T-cell (primary cell): ENCODE measurements at places on chromosomes 1 and 21. TPM values are rescaled to one million over a fixed set of nuclear protein-coding genes. Genes with fewer than 3 reads are reported as not detected.

DNA sequence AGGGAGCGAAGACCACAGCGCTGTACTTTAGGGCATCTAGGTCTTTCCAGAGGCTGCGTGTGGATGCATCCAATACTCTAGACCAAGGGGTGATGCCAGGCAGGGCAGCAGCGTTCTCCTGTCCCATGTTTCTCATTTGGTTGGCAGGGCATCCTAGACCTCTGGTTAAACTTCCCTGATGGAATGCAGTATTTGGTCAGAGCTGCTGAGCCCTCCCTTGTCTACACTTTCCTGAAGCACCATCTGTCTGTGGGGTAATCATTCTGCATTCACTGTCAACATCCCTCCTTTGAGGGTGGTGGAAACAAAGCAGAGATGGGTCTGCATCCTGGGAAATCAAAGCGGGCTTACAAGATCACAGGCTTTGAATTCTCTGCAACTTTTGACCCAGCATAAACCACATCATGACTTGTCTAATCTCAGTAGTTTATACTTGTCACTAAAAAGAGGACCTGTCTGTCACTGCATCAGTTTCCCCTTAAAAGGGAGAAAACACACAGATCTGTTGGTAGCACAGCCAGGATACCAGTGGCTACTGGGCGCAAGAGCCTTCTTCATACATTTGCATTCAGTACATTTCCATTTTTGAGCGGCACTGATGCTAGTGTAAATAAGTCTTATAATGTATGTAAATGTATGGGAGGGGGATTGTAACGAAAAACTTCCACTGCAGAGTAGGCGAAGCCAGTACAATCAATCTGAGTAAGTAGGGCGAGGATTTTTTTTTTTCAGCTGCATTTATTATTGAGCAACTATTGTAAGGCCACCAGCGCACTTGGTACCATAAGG lies 106.3 kb downstream of the GALNT2 start:
- H3K36me3 ChIP-seq = no peaks in the 10 kb centered on the region
- H3K27me3 ChIP-seq = no peaks in the 10 kb centered on the region
- peaks cover 3% of the 10 kb centered on the region for H3K4me1 ChIP-seq
- no peak overlapping the region for H3K27ac ChIP-seq

DNA sequence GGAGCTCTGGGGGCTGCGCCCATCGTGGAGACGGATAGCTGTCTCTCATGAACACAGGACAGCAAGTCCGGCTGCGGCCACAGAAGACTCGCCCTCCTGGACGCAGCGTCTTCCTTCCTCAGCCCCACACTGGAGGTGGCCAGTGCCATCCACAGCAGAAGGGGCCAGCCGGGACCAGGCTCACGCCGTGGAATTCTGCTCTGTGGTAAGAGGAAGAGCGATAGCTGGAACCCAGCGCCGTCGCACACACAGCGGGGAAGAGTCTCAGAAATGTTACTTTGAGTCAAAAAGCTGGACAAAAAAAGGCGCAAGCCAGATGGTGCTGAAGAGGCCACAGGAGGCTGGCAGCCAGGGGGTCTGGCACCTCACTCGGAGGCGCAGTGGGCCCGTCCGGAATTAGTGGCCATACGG lies 113.9 kb upstream of the COL6A1 start:
- no peak overlapping the region for H3K27ac ChIP-seq
- H3K4me3 ChIP-seq = no peak overlapping the region
- H3K36me3 ChIP-seq = no peaks in the 10 kb centered on the region
- peaks cover 47% of the 10 kb centered on the region for H3K27me3 ChIP-seq
- H3K4me1 ChIP-seq = no peaks in the 10 kb centered on the region

- DNase-seq = no peak
- no peaks in the 10 kb centered on the region for H3K27me3 ChIP-seq
- H3K4me3 ChIP-seq = no peak overlapping the region
These were observed 43.9 kb downstream of the PIGK start for GRCh38 chr1:77175230-77175844.

DNA sequence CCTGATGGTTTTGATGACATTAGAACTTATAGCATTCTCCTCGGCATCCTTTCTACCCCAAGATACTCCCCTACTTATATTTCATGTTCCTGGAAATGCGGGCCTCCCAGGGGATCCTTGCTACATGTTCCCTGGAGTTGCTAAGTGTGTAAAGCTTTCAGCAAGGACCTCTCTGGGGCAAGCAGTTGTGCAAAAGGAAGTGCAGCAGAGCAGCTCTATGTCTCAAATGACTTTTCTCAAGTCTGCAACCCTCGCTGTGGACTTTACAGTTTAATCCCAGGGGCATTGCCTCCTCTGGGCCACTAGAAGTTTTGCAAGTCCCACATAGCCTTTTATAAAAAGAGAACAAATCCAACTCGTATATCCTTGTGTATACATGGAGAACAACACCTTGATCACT lies 20.8 kb upstream of the MNDA start:
- H3K36me3 ChIP-seq = no peaks in the 10 kb centered on the region
- no peak overlapping the region for H3K27ac ChIP-seq
- no peak for DNase-seq
- no peaks in the 10 kb centered on the region for H3K27me3 ChIP-seq
- H3K4me1 ChIP-seq = no peaks in the 10 kb centered on the region

GRCh38 chr1:218284377-218284916 lies 646 bp upstream of the RRP15 start:
- peak overlapping the region; percentile 30 for H3K27ac ChIP-seq
- H3K4me1 ChIP-seq = peaks cover 16% of the 10 kb centered on the region
- H3K27me3 ChIP-seq = peaks cover 13% of the 10 kb centered on the region
- DNase-seq = no peak

DNA sequence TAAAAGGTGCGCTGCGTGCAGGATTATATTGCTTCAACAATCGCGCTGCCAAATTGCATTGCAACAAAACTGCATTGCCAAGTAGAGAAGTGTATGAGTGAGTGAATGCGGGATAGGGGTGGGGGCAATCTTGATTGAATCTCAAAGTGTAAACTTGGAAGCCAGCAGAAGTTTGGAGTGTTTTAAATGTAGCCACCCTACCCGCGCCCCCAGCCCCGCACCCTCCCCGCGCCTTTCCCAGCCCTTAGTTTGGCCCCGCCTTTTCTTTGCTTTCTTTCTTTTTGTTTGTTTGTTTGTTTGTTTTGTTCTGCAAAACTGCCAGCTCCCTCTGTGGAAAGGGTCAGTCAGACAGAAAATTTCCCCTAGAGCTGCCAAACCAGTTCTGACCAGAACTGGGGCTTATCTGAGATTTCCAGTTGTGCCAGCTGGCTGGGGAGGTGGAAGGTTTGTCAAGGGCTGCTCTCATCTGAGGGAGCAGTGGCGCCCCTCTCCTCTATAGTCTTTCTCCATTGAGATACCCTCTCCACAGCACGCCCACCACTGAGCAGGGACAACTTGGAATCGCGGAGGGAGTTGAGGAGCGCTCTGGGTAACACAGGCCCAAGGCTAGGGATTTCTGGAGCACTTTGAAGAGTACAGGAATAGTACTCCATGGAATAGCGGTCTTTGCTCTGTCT lies 666 bp upstream of the BEND5 start:
- H3K27ac ChIP-seq = no peak overlapping the region
- no peaks in the 10 kb centered on the region for H3K27me3 ChIP-seq
- peaks cover 11% of the 10 kb centered on the region for H3K4me1 ChIP-seq
- peak overlapping the region; percentile 78 for H3K4me3 ChIP-seq
- no peak for DNase-seq

GRCh38 chr1:95223110-95223509 lies 10.9 kb upstream of the RWDD3 start:
- DNase-seq = no peak
- no peaks in the 10 kb centered on the region for H3K36me3 ChIP-seq
- H3K4me3 ChIP-seq = no peak overlapping the region
- H3K27me3 ChIP-seq = no peaks in the 10 kb centered on the region
- no peaks in the 10 kb centered on the region for H3K4me1 ChIP-seq

GRCh38 chr1:200079232-200079940 lies 51.9 kb downstream of the NR5A2 start:
- H3K36me3 ChIP-seq = no peaks in the 10 kb centered on the region
- H3K4me1 ChIP-seq = no peaks in the 10 kb centered on the region
- no peak overlapping the region for H3K27ac ChIP-seq
- no peak overlapping the region for H3K4me3 ChIP-seq
- no peaks in the 10 kb centered on the region for H3K27me3 ChIP-seq

DNA sequence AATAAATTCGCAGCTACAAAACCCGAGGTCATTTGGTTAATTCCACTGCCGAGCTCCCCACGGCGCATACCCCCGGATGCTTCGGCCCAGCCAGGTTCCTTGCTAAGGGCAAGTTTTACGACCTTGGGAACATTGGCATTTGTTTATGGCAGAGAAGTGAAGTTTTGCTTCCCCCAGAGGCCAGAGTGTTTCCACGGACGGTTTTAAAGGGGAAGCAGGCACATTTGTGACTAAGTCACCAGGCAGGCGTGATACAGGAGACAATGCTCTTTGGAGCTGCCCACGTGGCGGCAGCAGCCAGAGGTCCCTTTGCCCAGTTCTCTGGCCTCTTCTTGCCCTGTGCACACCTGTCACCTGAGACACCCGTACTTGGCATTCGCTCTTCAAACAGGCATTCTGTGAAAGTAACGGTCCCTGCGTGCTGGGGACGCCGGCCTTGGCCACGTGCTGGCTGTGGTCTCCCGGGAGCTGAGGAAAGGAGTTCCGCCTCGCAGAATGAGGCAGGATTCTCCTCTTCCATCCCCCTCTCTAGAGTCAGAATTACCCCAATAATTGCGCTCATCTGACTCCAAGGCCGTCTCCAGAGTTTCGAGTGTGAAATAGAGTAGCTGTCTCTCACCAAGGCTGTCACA lies 138.3 kb downstream of the PRDM16 start:
- peaks cover 8% of the 10 kb centered on the region for H3K27me3 ChIP-seq
- H3K4me1 ChIP-seq = no peaks in the 10 kb centered on the region
- H3K4me3 ChIP-seq = no peak overlapping the region
- DNase-seq = no peak
- no peaks in the 10 kb centered on the region for H3K36me3 ChIP-seq
- no peak overlapping the region for H3K27ac ChIP-seq

GRCh38 chr1:116036255-116036654 lies 59.9 kb downstream of the SLC22A15 start:
- H3K36me3 ChIP-seq = no peaks in the 10 kb centered on the region
- no peak overlapping the region for H3K4me3 ChIP-seq
- H3K4me1 ChIP-seq = no peaks in the 10 kb centered on the region
- no peaks in the 10 kb centered on the region for H3K27me3 ChIP-seq

GRCh38 chr1:63674238-63674864 lies 81.1 kb downstream of the PGM1 start:
- no peak for DNase-seq
- no peak overlapping the region for H3K27ac ChIP-seq
- no peaks in the 10 kb centered on the region for H3K27me3 ChIP-seq
- no peak overlapping the region for H3K4me3 ChIP-seq
- H3K4me1 ChIP-seq = no peaks in the 10 kb centered on the region

- H3K27ac ChIP-seq = no peak overlapping the region
- no peak for DNase-seq
- H3K27me3 ChIP-seq = peaks cover 5% of the 10 kb centered on the region
- no peak overlapping the region for H3K4me3 ChIP-seq
- no peaks in the 10 kb centered on the region for H3K36me3 ChIP-seq
These were observed 27.8 kb downstream of the AVPR1B start for GRCh38 chr1:206089341-206089740.

GRCh38 chr1:97814121-97814520 lies 106.7 kb downstream of the DPYD start:
- DNase-seq = no peak
- no peak overlapping the region for H3K4me3 ChIP-seq
- no peaks in the 10 kb centered on the region for H3K36me3 ChIP-seq

GRCh38 chr1:160284220-160284781 lies 632 bp downstream of the PEX19 start:
- H3K27ac ChIP-seq = peak overlapping the region; percentile 45
- H3K4me3 ChIP-seq = peak overlapping the region; percentile 69
- H3K36me3 ChIP-seq = peaks cover 7% of the 10 kb centered on the region
- DNase-seq = no peak

GRCh38 chr1:234875953-234876855 lies 252.4 kb downstream of the TOMM20 start:
- H3K36me3 ChIP-seq = no peaks in the 10 kb centered on the region
- no peak overlapping the region for H3K27ac ChIP-seq
- no peak for DNase-seq
- no peaks in the 10 kb centered on the region for H3K4me1 ChIP-seq

GRCh38 chr1:78005448-78005722 lies 646 bp downstream of the DNAJB4 start:
- peaks cover 4% of the 10 kb centered on the region for H3K4me1 ChIP-seq
- peak overlapping the region; percentile 60 for H3K4me3 ChIP-seq
- H3K27me3 ChIP-seq = no peaks in the 10 kb centered on the region
- no peaks in the 10 kb centered on the region for H3K36me3 ChIP-seq
- no peak for DNase-seq

DNA sequence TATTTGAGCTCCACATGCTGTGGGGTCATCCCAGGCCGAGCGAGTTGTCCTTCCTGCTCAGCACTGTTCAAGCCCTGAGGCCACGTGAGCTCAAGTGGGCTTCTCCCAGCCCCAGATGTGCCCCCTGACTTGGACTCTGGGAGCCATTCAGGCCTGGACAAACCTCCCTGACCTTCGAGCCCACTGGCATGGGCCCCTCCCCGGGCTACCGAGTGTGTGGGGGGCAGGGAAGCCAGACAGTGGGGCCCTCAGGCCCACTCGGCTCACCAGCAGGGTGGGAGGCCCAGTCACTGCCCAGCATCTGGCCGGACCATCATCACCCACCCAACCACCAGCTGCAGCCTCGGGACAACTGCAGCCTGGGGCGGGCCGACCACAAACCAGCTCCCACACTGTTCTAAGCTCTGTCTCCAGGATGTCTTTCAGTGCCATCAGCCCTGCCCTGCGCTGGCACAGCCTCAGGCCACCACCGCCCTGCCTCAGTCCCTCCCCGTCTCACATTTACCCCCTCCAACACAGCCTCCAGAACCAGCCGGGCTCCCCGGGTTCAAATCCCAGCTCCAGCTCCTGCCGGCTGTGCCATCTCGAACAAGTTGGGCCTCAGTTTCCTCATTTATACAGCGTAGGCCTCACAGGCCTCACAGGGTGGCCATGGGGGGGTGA lies 20.9 kb upstream of the PLEKHG5 start:
- H3K4me1 ChIP-seq = no peaks in the 10 kb centered on the region
- H3K4me3 ChIP-seq = no peak overlapping the region

DNA sequence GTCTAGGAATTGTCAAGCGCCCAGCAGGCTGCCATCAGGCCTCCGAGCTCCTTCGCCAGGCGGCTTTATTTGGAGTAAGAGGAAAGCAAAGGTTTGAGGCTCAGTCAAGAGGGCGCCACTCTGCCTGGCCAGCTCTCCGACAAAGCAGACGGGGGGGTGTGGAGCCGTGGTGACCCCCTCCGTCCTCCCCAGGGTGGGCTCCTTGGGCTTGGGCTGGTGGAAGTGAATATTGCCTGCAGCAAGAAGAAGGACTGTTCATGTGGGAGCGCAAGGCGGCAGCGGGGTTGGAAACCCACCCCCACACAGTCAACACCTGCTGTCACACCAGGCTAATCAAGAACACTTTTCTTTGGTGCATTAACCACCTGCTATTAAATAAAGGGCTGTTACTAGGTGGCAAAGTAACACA lies 14.6 kb downstream of the EPHX1 start:
- no peaks in the 10 kb centered on the region for H3K36me3 ChIP-seq
- no peak overlapping the region for H3K4me3 ChIP-seq
- no peak for DNase-seq

Gene OR2L2
- 0.09 TPM for total RNA-seq

Gene ANGPTL3
- not detected for total RNA-seq

Gene NGF
- total RNA-seq = not detected

Gene CD48
- total RNA-seq = 387 TPM

Gene SPTA1
- total RNA-seq = 0.23 TPM

Gene UMODL1
- total RNA-seq = 0.99 TPM

Gene GNG4
- 0.29 TPM for total RNA-seq

Gene SAMD13
- total RNA-seq = not detected

Gene SLC16A1
- 23.2 TPM for total RNA-seq
